Karpas-422 (cell line): ENCODE measurements at places on chromosomes 7 and 10.
A peak's percentile ranks its signal among the peaks of the same experiment; 100 is the strongest.

DNA sequence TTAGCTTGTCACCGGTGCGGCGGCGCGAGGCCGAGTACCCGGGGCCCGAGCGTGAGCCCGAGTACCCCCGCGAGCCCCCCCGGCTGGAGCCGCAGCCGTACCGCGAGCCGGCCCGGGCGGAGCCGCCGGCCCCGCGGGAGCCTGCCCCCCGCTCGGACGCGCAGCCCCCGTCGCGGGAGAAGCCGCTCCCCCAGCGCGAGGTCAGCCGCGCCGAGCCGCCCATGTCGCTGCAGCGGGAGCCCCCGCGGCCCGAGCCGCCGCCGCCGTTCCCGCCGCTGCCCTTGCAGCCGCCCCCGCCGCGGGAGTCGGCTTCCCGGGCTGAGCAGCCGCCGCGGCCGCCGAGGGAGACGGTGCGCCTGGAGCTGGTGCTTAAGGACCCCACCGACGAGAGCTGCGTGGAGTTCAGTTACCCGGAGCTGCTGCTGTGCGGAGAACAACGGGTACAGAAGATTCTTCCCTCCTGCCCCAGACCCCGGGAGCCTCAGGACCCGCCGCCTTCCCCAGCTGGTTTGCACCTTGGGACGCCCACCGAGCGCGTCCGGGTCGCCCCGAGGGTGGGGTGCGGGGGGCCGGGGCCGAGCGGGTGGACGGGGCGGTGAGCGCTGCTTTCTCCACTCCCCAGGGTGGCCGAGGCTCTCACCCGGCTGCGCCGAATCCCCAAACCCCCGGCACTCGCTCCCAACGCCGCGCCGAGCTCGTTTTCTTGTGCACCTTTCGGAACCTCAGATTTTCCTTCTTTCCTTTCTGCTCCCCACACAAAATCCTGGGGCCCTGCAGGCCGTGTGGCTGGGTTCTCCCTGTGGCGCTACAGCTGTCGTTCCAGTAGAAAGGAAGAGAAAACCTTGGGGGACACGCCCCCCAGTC is 708 bp downstream of the UBN2 start:
- DNase-seq, result peak; percentile 63
- no peak overlapping the region for H3K27ac ChIP-seq
- peaks cover 24% of the 10 kb centered on the region for H3K4me1 ChIP-seq
- H3K27me3 ChIP-seq, result no peaks in the 10 kb centered on the region
- H3K4me3 ChIP-seq, result peak overlapping the region; percentile 97

DNA sequence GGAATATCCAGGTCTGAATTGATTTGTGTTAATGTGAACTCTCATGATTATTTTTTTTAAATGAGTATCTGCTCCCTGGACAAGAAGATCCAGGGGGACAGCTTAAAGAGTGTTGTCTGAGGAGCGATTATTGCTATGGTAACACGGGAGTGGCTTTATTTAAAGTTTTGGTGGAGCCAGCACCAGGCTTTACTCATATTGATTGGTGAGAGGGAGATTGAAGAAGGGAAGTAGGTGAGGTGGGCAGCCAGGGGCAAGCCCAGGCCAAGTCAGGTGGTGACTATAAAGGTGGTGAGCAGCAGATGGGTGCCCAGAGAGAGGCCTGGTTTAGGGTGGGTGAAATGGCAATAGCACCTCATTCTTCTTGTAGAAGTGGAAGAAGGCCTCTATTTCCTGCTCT is 10.2 kb upstream of the AGR2 start:
- no peak overlapping the region for H3K4me3 ChIP-seq
- H3K4me1 ChIP-seq, result peaks cover 37% of the 10 kb centered on the region
- H3K36me3 ChIP-seq, result no peaks in the 10 kb centered on the region
- no peak overlapping the region for H3K27ac ChIP-seq
- peak; percentile 9 for DNase-seq

DNA sequence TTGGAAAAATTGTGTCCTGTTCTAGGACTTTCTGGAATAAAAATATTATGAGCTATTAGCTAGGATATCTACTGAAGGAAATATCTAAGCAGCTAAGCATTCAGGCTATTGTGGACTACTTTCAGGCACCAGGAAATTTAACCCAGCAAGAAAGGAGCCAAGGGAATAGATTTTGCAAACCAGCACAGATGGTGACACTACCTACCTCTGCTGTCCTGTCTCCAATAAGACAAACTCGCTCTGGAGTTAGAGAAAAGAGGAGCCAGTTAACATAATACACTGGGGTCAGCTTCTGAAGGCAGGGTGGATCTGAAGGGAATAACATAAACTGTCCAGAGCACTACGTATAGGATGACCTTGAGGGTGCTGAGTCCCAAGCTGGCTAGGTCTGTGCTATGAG is 223.7 kb upstream of the PRSS58 start:
- H3K4me1 ChIP-seq, result no peaks in the 10 kb centered on the region
- H3K27me3 ChIP-seq, result no peaks in the 10 kb centered on the region
- DNase-seq, result no peak
- H3K36me3 ChIP-seq, result no peaks in the 10 kb centered on the region
- H3K4me3 ChIP-seq, result no peak overlapping the region

GRCh38 chr10:85212526-85212925 is 884.1 kb downstream of the CCSER2 start:
- DNase-seq, result no peak

DNA sequence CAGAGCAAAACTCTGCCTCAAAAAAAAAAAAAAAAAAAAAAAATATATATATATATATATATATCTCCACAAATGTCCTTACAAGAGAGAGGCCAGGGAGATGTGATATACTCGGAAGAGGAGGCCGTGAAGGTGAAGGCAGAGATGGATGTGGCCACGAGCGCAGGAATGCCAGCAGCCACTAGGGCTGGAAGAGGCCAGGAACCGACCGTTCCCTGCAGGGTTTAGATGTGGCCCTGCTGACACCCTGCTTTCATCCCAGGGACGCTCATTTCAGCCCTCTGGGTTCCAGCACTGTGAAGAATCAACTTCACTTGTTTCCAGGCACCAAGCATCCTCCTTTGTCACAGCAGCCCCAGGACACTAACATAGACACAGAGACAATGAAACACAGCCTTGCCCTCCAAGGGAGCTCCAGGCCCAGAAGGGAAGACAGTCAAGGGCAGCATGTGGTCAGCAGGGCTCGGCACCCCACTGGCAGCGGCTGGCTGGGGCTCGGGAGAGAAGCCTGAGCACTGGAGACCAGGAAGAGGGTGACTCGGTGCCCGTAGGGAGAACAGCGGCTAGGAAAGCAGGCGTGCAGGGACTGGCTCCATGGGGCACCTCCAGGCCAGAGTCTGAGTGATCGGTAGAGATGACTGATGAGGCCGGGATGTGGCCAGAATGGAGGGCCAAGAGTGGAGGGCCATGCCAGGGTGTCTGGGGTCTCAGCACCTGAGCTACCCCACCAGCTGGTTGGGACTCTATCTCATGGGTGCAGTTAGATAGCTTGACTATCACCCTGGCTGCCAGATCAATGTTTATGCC is 7.6 kb downstream of the WDR86 start:
- no peak overlapping the region for H3K27ac ChIP-seq
- no peak overlapping the region for H3K4me3 ChIP-seq
- no peaks in the 10 kb centered on the region for H3K27me3 ChIP-seq
- DNase-seq, result no peak
- H3K4me1 ChIP-seq, result no peaks in the 10 kb centered on the region

- H3K27ac ChIP-seq, result no peak overlapping the region
- H3K36me3 ChIP-seq, result no peaks in the 10 kb centered on the region
- H3K27me3 ChIP-seq, result no peaks in the 10 kb centered on the region
- no peak for DNase-seq
- no peak overlapping the region for H3K4me3 ChIP-seq
Measured at GRCh38 chr10:103281753-103282152, 4.8 kb downstream of the INA start.

DNA sequence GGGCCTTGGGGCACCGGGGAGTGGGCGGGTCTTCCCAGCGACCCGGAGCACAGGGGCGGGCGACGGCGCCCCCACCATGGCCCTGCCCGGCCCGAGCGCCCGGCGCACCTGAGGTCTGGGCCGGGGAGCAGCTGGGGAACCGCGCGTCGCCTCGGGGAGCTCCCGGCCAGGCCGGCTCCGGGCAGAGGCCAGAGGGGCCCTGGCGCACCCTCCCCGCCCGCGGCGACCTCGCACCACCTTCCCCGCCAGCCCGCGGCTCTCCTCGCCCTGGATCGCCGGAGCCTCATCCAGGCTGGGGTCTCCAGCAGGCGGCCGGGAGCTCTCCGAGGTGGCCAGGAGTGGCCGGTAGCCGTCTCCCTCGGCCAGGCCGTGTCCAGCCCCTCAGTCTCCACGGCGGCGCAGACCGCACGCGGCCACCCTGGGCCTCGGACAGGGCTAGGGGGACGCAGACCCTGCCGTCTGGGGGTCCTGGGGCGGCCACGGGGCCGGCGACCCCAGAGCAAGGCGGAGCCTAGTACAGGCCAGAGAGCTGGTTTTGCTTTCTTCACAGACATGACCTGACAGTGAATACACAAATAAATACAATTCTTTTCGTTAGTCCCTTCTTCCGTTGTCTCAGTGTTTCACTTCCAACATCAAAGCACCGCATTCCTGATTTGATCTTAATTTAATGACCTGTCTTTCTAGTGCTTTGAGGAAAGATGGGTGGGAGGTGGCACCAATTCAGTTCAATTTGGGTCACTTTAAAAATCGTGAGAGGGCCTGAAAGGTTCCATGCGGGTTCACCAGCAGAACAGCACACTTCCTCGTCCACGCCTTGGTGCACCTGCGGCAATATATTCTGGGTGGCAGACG is 356.9 kb downstream of the DNAJB6 start:
- H3K27ac ChIP-seq, result no peak overlapping the region
- DNase-seq, result no peak
- H3K36me3 ChIP-seq, result no peaks in the 10 kb centered on the region
- H3K4me1 ChIP-seq, result no peaks in the 10 kb centered on the region
- H3K4me3 ChIP-seq, result no peak overlapping the region

- no peak for DNase-seq
- H3K4me3 ChIP-seq, result no peak overlapping the region
- H3K27me3 ChIP-seq, result no peaks in the 10 kb centered on the region
Measured at GRCh38 chr10:78777466-78777865, 291.3 kb upstream of the ZMIZ1 start.

DNA sequence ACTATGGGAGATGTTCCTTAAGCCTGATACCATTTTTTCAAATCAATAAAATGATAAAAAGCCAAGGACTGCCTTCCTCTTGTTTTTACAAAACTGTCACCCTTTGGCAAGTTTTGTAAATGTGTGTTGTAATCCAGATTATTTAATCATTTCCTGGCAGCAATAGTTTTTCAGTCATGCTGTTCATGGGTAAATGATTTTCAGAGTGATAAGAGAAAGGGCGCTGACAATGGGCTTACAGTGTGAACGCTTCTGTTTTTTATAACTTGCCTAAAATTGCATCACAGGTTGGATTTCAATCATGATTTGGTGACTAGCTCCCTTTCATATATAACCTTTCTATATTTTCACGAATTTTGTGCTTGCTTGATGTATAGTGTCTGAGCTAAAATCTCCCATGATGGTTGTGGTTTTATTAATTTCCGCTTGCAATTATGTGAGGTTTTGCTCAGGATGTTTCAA is 19.0 kb upstream of the DMBT1 start:
- peaks cover 8% of the 10 kb centered on the region for H3K4me1 ChIP-seq
- no peak overlapping the region for H3K27ac ChIP-seq
- DNase-seq, result peak; percentile 62
- no peak overlapping the region for H3K4me3 ChIP-seq
- no peaks in the 10 kb centered on the region for H3K36me3 ChIP-seq

- no peak for DNase-seq
- H3K27me3 ChIP-seq, result no peaks in the 10 kb centered on the region
- no peak overlapping the region for H3K27ac ChIP-seq
- H3K4me3 ChIP-seq, result no peak overlapping the region
- no peaks in the 10 kb centered on the region for H3K4me1 ChIP-seq
Measured at GRCh38 chr7:111650456-111650999, 88.2 kb upstream of the IMMP2L start.

DNA sequence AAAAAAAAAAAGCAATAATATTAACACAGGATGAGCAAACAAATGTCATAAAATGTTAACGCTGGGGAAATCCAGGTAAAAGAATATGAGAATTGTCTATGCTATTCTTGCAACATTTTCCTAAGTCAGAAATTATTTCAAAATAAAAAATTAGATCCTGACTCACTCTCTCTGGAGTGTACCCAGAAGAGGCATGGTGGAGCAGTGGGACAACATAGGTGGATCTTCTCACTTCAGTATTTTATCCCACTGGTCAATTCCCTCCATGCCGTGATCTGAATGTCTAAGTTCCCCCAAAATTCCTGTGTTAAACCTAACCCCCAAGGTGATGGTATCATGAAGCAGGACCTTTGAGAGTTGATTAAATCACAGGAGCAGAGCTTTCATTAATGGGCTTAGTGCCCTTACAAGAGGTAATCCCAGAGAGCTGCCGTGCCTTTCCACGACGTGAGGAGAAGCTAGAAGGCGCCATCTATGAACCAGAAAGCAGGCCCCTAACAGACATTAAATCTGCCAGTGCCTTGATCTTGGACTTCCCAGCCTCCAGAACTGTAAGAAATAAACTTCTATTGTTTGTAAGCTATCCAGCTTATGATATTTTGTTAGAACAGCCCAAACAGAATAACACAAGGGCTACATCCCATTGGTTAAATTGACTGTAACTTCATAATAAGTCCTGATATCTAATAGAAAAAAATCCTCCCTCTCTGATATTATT is 35.2 kb downstream of the USP6NL start:
- no peaks in the 10 kb centered on the region for H3K27me3 ChIP-seq
- no peak overlapping the region for H3K4me3 ChIP-seq
- peaks cover 84% of the 10 kb centered on the region for H3K4me1 ChIP-seq
- no peaks in the 10 kb centered on the region for H3K36me3 ChIP-seq

- H3K4me1 ChIP-seq, result peaks cover 48% of the 10 kb centered on the region
- H3K27ac ChIP-seq, result no peak overlapping the region
- H3K4me3 ChIP-seq, result no peak overlapping the region
- DNase-seq, result no peak
Measured at GRCh38 chr7:90626013-90626412, 29.9 kb downstream of the CDK14 start.

DNA sequence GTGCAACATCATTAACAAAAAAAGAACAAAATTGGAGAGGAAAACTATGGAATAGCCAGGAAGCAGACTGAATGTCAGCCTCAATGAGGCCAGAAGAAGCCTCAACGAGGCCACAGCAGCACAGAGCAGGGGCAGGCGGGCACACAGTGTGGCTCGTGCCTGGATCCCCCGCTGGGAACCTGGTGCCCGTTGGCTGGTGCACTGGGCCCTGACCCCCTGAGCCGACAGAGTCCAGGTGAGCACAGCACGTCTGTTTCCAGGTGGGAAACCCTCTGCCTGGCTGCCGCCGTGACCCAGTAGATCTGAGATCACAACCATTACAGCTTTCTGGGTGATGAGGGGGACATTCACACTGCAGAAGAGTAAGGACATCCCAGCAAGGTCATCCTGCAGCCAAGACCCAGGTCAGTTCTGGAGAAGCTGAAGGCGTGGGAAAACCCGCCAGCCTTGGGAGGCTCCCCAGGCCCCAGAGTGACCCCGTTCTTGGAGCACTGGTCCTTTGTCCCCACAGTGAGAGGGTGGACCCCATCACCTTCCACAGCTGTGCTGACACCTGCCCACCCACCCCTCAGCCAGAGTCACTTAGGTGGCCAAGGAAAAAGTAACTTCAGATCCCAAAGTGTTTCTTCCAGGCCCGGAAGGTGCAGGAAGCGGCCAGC is 222.1 kb downstream of the ADARB2 start:
- no peak overlapping the region for H3K4me3 ChIP-seq
- no peaks in the 10 kb centered on the region for H3K36me3 ChIP-seq
- H3K27ac ChIP-seq, result no peak overlapping the region
- no peak for DNase-seq

- H3K4me1 ChIP-seq, result peaks cover 29% of the 10 kb centered on the region
- H3K4me3 ChIP-seq, result peak overlapping the region; percentile 87
- peak overlapping the region; percentile 69 for H3K27ac ChIP-seq
- peaks cover 27% of the 10 kb centered on the region for H3K36me3 ChIP-seq
Measured at GRCh38 chr7:50449501-50449880, 659 bp downstream of the FIGNL1 start.

- no peak for DNase-seq
- no peak overlapping the region for H3K27ac ChIP-seq
- H3K36me3 ChIP-seq, result no peaks in the 10 kb centered on the region
- peaks cover 10% of the 10 kb centered on the region for H3K4me1 ChIP-seq
- H3K4me3 ChIP-seq, result no peak overlapping the region
Measured at GRCh38 chr7:143487061-143487460, 9.4 kb downstream of the TAS2R41 start.
